ENCODE measurements at places on chromosomes 6 and 20.
A peak's percentile ranks its signal among the peaks of the same experiment; 100 is the strongest.

GRCh38 chr6:70667256-70667710 is 400 bp upstream of the SMAP1 start:
- DNase-seq = no peak

GRCh38 chr6:7196019-7196402 is 88.2 kb downstream of the RREB1 start:
- DNase-seq = no peak

- no peak for DNase-seq
Measured at GRCh38 chr20:60497298-60498035, 539.2 kb downstream of the CDH26 start.

GRCh38 chr6:31272436-31272835 is 544 bp upstream of the HLA-C start:
- no peak for DNase-seq

GRCh38 chr6:150088481-150089154 is 19.7 kb upstream of the ULBP3 start:
- DNase-seq = no peak

- no peak for DNase-seq
Measured at GRCh38 chr20:23148731-23149570, 62.8 kb upstream of the CD93 start.

GRCh38 chr20:51400051-51400926 is 142.2 kb downstream of the NFATC2 start:
- peak; percentile 15 for DNase-seq

DNA sequence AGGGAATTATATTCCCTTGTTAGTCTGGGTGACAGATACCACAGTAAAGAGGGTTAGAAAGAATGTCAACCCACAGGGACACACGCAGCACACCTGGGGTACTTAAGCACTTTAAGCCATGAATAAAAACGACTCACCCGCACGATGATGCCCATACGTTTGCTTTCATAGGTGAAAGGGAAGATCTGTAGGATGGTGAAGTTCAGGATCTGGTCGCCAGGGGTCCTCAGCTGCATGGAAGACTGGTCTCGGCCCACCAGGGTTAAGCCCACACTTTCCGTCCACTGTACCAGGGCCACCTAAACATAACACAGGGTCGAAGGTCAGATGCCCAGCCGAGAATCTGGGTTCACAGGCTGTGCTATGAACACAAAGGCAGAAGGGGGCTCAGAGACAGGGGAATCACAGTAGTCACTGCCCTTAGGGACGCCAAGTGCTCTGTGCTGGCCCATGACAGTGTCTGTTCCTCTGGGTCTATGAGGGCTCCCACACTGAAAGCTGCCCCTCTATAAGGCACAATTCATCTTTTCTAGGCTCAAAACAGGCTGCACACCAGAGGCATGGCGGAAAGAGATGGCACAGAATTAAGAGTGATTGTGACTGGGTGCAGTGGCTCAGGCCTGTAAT is 96.8 kb upstream of the NFATC2 start:
- peak; percentile 17 for DNase-seq

DNA sequence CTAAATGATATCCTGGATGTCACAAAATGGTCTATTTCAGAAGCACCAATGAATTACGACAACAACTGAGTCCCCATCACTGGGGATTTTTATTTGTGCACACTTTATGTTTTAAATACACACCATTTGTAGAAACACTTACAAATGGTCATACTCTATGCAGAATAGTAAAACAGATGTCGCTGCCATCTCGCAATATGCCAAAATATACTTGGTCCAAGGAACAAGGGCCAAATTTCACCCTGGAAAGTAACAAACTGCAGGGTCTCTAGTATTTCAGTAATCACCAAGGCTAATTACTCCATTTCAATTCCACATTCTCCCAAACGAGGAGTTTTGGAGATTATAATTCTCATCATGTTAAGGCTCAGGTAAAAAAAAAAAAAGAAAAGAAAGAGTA is 215.2 kb downstream of the LMBRD1 start:
- DNase-seq = no peak

- no peak for DNase-seq
Measured at GRCh38 chr6:96787846-96788580, 49.3 kb downstream of the GPR63 start.

DNA sequence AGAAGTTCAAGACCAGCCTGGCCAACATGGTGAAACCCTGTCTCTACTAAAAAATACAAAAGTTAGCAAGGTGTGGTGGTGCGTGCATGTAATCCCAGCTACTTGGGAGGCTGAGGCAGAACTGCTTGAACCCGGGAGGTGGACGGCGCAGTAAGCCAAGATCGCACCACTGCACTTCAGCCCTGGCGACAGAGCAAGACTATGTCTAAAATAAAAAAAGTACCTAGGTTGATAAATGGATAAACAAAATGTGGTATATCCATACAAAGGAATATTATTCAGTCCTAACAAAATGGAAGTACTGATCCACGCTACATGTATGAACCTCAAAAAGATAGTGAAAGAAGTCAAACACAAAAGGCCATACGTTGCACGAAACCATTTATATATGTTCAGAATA is 1.2 kb upstream of the RPF2 start:
- no peak for DNase-seq

DNA sequence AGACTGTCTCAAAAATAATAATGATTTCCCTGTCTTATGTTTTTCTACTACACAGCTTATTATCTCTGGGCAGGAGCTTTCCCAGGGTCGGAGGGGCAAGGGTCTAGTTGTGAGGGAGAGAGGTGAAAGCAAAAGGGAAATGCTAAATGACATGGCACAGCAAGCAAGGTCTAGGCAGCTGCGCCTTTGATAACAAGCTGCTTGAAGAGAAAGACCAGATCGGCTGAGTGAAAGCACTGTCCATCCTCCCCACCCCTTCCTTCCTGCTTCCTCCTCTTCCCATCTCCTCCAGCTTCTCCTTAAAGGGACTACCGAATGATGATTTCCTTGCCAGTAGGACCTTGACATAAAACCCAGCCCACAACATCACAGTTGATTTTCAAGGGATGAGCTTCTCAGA is 158.1 kb upstream of the AKAP12 start:
- DNase-seq = no peak

GRCh38 chr20:35021063-35021462 is 65.4 kb downstream of the MYH7B start:
- DNase-seq = no peak

DNA sequence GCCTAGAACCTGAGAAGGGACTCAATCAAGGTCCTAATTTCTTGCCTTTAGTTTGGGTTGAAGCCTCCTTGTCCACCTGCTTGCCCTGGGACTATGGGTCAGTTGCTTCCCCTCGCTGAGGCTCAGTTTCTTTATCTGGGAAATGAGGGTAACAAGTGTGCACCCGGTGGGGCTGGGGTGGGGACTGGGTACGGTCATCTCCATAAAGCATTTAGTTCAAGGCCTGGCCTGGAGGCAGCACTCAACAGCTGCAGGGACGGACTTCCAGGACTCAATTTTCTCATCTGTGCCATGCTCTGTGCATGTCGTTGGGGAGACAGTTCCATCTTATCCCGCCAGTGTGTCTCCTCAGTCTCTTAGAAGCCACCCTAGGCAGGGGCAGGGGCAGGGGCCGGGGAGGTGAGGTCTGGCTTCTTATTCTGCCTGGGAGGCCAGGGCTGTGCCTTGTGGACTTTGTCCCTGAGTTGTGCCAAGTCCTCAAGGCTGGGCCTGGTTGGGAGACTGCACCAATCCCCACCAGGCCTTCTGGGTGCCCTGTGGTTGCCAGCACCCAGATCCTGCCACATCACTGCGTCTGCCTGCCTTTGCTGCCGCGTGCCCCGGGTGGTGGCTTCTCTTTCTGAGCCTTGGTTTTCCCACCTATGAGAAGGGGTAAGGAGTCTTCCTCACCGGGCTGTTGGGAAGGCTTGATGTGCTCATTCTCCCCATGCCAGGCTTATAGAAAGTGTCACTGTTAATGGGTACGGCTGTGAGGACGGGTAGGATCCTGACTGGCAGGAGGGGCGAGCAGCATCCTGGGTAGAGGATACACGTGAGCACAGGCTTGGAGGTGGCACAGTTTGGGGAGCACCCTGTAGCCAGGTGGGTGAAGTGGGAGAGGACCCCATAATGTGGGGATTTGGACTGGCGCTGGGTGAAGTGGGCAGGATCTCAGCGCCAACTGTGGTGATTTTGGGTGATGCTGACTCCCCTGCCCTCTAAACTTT is 8.6 kb downstream of the SRC start:
- DNase-seq = no peak

DNA sequence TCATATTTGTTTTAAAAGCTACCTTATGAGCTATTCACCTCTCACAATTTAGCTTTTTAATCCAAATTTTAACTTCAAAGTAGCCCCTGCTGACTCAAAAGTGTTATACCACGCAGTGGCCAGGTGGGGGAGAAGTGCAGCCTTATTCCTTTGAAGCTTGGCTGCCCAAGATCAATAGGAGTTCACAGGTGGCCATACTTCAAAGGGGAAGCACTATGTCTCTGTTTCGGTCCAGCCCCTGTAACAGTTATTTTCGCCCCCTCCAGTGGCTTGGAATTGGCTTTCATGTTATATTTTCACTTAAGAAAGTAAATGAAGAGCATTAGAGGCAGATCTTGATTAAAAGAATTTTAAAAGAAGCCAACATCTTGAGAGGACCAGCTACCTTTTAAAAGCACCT is 608.4 kb downstream of the EPHA7 start:
- DNase-seq = no peak

DNA sequence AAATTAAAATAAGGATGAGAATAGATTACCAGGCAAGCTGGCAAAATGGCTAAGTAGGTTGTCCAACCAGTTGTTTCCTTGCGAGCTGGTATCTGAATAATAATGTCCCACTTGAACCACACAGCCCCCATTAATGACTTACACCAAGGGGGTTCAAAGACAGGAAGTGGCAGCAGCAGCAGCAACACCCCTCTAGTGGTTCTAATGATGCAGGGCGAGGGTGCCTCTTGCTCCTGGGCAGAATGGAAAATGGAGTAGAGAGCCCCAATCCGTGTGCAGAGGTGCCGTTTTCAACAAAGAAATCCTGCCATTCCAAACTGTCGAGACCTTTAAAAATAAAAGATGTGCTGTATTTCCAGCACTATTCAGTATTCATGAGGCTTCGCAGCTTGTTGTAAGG is 218.1 kb downstream of the TSHZ2 start:
- DNase-seq = no peak

DNA sequence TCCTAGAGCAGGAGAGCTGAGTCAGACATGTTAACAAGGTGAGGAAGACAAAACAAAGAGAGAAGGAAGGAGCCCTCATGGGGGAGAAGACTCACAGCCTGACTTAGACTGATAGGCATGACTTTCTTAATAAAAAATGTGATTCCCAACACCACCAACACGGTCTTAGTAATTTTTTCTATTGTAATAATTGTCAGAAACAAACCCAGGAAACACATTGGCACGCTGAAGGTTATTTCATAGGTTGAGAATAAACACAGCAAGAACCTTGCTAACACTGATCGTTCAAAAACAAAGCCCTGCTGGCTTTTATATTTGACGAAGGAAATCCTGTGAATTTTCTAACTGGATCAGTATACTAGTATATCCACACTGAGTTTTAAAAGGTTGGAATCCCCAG is 286.8 kb downstream of the HACE1 start:
- DNase-seq = no peak

DNA sequence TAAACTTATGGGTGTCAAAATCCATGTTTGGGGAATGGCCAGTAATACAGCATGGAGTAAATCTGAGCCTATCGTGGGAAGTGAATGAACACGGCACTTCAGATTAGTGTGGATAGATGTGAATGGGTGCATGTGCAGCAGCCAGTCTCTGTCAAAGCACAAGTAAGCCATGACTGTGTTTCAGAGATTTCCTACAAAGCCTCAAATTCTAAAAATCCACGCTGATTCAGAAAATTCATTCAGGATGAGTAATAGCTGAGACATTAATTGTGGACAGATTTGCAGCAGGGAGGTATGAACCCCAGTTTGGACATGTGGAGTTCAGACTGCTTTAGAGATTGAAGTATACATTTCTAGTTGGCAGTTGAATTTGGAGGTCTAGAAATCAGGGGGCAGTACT is 115.1 kb downstream of the QKI start:
- no peak for DNase-seq

DNA sequence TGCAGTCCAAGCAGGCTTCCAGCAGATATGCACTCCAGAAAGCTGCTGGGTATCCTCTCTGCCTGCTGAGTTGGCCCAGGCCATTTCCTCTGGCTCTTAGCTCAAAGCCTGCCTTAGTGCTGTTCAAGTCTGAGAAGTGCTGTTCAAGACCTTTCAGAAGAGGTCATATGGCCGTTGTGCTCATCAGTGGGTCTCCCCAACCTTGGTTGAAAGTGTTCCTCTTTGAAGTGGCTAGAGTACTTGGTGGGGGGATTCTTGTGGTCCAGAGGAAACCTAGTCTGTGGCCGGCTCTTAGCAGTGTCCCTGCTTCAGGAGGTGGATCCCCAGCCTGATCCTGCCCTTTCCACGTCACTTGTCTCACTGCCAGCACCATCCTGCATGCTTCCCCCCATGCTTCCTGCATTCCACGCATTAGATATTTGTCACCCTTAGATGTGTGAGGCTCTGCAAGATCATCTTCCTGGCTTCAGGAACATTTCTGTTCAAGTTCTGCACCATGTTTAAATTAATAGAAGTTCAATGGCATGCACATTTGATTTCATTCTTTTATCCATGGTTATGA is 105.0 kb downstream of the FIG4 start:
- no peak for DNase-seq
